ENCODE measurements at places on chromosomes 7 and 10. TPM values are rescaled to one million over a fixed set of nuclear protein-coding genes. Genes with fewer than 3 reads are reported as not detected.

GRCh38 chr10:15817409-15818046, 42.8 kb downstream of the MINDY3 start:
- DNase-seq = no peak

GRCh38 chr10:112000466-112000865, 183.1 kb downstream of the GPAM start:
- no peak for DNase-seq

GRCh38 chr10:66307826-66308225, 618.0 kb upstream of the LRRTM3 start:
- DNase-seq = no peak

- no peak for DNase-seq
Observed at GRCh38 chr10:30873411-30873810, 158.3 kb downstream of the ZNF438 start.

DNA sequence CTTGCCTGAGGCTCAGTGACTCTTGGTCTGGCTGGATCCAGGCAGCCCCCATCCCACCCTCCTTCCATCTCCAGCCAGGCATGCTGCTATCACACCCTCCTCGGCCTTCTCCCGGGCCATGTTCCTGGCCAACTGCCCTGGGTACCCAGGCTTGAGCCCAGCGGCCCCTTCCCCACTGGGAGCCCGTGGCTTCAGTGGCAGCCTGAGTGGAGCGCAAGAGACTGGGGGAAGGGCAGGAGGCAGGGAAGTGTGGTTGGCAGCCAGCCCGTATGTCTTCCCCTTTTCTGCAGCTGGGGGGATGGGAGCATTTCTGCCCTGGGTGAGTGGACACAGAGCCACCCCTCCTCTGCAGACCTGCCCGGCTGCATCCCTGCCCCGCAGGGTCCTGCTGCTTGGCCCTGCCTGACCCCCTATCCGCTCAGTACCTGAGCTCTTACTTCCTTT, 148.5 kb downstream of the ARHGAP22 start:
- peak; percentile 50 for DNase-seq

DNA sequence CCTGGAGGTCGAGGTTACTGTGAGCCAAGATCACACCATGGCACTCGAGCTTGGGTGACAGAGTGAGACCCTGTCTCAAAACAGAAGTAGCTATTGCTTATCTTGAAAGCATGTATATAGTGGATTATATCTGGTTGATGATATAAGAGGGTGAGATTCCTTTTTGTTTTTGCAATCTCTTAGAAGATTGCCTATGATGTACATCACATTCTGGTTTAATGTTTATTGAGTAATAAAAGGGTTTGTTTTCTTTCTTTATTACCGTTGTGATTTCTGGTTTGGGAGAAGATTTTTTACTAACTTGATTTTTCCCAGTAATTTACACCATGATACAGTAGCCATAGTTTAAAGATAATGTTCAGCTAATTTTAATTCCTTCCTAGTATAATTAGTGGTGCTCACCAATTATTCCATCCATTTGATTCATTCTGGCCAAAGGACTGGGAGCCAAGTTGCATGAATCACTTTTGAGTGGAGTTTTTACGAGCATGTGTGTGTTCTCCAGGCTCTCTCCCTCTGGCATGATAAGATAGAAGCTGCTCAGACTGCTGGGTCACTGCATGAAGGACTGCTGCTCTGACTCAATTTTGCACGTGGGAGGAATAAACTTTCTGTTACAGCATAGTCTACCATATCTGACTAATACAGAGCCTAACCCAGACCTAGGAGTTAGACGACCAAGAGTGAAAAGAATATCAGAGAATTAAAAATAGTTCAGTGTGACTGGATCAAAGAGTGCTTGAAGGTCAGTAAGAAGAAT, 13.5 kb upstream of the TSPAN13 start:
- DNase-seq = peak; percentile 55

GRCh38 chr10:86085136-86085535, 281.5 kb downstream of the GRID1 start:
- no peak for DNase-seq

GRCh38 chr10:71665456-71665855, 54.1 kb downstream of the C10orf105 start:
- no peak for DNase-seq

GRCh38 chr7:72109566-72109965, 302.6 kb downstream of the CALN1 start:
- no peak for DNase-seq

DNA sequence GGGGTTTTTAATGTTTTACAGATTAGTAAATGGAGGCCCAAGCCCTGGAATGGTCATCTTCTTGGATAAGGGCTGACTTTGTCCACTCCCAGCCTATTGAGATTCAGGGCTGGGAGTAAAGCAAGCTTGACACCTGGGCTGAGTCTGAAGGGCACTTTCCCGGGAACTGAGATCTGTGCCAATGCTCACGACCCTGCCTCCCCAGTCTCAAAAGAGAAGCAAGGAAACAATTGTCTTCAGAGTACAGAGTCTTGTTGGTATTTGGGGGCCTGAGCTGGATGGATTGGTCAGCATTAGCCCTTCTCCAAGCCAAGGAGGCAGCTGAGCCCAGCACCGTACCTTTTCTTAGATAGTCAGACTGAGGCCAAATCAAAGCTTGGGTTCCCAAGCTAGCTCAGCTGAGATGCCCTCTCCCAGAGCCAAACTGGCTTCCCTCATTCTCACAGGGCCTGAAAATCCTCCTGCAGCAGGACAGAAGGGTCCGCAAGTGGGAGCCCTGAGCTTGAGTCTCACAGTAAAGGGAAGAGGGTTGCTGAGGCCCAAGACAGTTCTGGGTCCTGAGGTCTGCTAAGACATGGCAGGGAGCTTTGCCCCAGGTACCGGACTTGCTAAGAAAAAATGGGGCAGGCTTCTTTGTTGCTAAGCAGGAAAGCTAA, 3.7 kb downstream of the DDIT4 start:
- no peak for DNase-seq

DNA sequence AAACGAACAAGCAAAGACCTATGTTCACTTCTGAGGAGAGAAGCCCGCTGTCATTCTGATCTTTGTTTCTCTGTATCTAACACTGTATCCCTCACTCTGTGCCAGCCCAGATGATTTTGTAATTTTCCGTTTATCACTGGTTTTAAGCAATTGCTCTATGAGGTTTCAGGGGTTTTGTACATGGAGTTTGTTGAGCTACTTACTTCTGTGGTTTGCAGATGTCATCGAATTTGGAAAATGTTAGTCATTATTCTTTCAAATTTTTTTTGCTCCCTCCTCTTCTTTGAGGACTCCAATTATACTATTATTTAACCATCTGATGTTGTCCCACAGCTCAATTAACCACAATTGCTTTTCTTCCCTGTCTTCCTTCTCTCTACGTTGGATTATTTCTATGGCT, 650.9 kb upstream of the IGFBP3 start:
- no peak for DNase-seq

GRCh38 chr7:17815318-17815717, 125.0 kb downstream of the SNX13 start:
- no peak for DNase-seq

DNA sequence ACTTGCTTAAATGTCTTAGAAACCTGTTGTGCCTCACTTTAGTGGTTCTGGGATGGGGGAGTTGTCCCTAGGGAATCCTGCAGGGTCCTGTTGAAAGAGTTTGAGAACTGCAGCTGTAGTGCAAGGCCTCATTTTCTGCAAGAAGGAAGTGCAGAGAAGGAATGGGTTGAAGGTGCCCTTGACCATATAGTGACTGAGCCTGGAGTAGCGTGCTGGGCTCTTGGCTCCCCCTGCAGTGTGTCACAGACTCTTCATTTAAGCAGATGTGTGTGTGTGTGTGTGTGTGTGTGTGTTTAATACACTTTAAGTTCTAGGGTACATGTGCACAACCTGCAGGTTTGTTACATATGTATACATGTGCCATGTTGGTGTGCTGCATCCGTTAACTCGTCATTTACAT, 92.2 kb downstream of the GRK5 start:
- no peak for DNase-seq

DNA sequence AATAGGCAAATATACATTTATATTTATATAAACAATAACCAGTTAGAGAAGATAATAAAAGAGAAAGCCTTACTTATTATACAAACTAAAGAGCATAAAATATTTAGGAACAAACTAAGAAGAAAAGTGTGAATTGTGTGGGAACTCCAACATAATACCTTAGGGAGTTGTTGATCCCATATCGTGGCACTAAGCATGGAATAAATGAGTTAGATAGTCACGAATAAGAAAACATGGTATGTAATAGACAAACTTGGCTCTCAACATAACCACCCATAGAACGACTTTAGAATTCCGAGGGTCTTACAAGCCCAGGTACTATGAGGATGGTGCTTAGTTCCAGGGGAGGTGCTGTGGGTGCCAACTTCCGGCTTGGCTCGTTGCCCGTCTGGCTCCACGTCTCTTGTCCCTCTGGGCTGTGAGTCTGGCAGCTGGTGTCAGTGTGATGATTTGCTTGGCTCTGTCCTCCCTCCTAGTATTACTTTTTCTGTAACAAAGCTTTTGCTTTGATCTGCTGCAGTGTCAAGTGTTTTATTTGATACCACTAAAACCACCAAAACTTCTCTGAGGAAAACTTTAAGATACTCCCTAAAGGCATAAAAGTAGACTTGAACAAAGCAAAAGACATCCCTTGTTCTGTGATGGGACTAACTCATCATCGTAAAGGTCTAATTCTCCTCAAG, 9.5 kb upstream of the RBM20 start:
- peak; percentile 83 for DNase-seq

- DNase-seq = no peak
Observed at GRCh38 chr10:50561266-50561665, 62.5 kb downstream of the SGMS1 start.

DNA sequence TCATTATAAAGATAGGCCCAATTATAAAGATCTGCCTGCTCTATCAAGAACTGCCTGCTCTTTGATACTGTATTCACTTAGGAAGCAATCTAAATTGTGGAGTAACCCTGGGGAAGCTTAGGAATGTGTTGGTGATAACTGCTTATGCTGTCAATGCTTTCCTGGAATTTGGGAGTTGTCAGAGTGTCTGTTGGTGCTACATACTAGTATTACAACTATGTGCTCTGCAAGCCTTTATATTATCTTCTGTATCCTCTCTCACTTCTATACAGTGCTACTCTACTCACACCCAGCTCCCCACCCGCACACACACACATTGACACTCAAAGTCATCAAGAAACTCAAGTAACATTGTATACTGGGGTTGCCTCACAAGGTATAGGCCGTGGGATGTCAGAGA, 6.1 kb downstream of the ZNF277 start:
- no peak for DNase-seq

DNA sequence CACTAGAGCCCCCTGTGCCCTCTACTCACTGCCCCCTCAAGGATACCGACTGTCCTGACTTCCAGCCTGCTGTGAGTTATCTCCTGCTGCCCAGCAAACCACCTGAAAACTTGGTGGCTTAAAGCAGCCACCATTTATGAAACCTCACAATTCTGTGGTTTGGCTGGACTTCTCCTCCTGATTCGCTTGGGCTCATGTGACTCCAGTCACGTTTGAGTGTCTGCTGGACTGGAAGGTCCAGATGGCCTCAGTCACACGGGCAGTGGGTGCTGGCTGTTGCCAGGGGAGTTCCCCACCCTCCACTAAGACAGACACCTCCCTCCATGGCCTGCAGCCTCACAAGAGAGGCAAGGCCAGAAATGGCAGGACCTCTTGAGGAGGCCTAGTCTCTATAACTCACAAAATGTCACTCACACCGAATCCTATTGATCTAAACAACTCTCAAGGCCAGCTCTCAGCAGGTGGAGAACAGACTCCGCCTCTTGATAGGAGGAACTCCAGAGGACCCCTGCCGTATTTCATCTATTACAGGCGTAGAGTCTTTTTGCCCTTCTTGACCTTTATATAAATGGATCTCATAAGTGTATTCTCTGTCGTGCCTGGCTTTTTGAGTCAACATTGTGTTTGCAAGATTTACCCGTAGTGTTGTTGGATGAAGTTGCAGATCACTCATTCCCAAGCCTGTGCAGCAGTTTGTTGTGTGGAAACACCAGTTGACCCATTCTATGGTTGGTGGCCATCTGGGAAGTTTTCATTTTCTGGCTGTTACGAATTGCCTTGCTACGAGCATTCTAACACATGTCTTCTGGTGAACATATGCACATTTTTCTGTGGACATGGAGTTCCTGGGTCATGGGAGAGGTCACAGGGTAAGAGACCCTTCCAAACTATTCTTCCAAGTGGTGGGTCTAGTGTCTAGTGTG, 48.3 kb downstream of the ZMIZ1 start:
- DNase-seq = peak; percentile 76

GRCh38 chr7:140594131-140594691, 46.4 kb downstream of the DENND2A start:
- no peak for DNase-seq

DNA sequence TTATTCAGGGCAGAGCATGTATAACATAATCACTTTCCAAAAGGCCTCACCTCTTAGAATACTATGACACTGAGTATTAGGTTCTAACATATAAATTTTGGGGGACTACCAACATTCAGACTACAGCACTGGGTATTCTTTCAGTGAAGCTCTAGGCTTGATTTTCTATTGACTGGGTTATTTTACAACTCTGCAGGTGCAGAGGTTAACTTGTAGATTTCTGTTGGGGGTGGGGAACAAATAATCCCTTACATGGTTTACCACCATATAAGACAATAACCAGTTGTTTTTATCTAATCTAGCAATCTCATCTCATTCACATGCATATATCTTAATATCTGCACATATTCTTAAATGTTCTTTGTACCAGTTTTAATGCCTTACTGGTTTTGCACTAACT, 73.9 kb downstream of the ATE1 start:
- DNase-seq = no peak

DNA sequence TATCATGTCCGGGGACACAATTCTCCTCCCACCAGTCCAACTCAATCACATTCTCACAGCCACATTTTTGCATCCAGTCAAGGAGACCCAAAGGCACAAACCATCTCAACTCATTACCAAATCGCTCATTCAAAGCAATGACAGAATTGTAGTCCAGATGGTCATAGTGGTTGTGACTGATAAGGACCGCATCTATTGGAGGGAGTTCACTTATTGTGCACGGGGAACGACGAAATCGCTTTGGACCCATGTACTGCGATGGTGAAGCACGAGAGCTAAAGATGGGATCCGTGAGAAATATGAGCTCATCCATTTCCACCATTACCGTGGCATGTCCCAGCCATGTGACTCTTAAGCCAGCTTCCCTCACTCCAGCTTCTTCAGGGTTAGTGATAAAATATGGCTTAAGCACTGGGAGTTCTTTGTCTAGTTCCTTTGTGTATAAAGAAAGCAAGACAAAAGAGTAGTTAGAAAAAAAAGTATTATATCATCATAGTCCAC, 29.1 kb downstream of the NAPEPLD start:
- no peak for DNase-seq

- DNase-seq = no peak
Observed at GRCh38 chr10:114135476-114135875, 38.5 kb downstream of the CCDC186 start.

- DNase-seq = no peak
Observed at GRCh38 chr7:71384094-71384493, 252.2 kb downstream of the GALNT17 start.

Gene IFT22
- total RNA-seq = 6.0 TPM

Gene MIOS
- total RNA-seq = 21.9 TPM

Gene IDI2
- not detected for total RNA-seq

Gene PTER
- 22.0 TPM for total RNA-seq

Gene SRRM3
- total RNA-seq = 0.92 TPM

Gene TPK1
- 12.3 TPM for total RNA-seq

Gene LIPK
- total RNA-seq = not detected

Gene MKRN1
- total RNA-seq = 192 TPM

Gene MCM10
- total RNA-seq = 5.0 TPM

Gene GALNT11
- total RNA-seq = 16.3 TPM

Gene TRUB1
- 11.7 TPM for total RNA-seq

Gene AGAP6
- 11.8 TPM for total RNA-seq

Gene ACHE
- total RNA-seq = 18.4 TPM

Gene KCNIP2
- total RNA-seq = 2.3 TPM

Gene TMEM273
- 8.4 TPM for total RNA-seq

Gene ZSCAN21
- total RNA-seq = 7.1 TPM

Gene LRCH4
- total RNA-seq = 66.4 TPM
